ENCODE measurements at places on chromosomes 12 and 14.

DNA sequence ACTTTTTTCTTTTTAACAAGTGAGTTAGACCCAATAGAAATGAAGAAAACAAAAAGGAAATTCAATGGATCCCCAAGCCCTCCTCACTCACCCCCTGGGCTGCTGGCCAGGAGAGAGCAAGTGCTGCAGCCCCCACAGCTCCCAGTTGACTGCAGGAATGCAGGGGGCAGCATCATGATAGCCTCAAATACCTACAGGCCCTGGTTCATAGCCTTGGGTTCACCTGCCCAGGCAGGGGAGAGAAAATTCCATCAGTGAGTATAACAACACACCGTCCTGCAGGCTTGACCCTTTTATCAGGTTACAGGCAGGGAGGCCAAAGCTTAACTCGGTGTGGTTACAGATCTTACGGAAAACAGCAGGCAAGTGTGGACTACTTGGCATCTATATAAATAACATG lies 76.3 kb downstream of the PHLDA1 start:
- no peak for DNase-seq

DNA sequence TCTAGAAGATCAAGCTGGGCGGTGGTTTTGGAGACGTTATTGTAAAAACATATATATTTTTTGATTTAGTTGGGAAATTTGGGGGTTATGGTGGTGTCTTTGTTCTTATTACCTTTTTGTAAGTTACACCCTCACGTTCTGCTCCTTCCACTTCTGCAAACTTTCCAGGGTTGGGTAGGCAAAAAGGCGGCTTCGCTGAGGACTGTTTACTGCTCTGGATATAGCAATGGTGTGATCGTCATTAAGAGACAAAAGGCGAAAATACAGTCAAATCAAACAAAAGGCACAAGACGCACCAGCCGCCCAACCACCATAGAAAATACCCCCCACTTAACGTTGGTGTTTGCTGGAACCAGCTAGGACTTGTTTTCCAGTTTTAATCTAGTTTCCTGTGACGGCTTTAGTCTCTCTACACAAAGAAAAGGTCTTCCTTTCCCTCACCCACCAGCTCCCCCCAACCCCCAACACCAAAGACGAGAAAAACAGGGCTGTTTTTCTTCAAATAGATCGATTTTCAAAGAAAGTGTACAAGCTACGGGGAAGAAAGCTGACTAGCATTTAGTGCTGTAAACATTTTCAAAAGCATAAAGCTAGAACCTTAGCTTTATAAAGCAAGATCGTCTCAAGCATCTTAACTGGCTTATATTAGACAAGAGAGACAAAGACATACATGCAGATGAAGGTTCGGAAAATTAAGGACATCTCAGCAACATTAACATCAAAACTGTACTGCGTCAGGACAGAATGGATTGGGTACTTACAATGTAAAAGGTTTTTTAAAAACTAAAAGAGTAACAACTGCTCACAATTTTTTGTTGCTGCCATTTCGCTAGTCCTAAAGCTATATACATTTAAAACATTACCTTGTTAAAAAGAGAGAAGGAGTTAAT lies 2.0 kb upstream of the SETD1B start:
- DNase-seq = no peak

DNA sequence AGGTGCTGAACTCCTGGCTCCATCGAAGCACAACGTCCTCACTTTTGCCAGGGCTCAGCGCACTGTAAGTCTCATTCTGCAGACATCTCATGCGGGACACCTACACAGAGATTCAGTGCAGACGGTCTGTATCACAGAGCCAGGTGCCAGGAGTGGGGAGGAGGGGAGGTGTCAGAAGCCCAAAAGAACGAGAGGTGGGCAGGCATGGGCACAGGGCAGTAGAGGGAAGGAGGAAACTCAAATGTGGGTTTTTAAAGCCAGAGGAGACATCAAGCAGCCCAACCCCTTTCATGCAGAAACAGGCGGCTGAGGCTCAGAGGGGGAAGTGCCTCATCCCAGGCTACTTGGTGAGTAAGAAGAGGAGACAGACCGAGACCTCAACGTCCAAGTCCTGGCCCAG lies 2.5 kb upstream of the LPAR5 start:
- DNase-seq = peak; percentile 52

- no peak for DNase-seq
These were observed 16.0 kb downstream of the DBX2 start for GRCh38 chr12:45034861-45035265.

DNA sequence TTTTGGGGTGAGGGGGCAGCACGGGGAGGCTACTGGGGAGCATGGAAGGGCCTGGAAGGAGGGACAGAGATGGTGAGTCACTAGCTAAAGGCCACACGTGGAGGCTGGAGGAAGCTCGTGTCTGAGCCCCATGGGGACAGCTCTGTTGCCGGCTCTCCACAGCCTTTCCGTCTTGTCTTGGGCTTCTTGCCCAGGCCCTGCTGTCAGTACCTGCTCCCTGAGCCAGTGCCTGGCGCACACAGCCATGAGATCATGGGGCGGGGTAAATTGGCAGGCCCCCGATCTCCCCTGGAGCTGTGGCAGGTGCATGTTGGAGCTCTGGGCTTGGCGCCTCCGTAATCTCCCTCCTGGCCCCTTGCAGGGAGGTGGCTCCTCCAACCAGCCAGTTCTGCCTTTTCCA lies 16.1 kb upstream of the KRT80 start:
- DNase-seq = no peak

GRCh38 chr12:92863251-92863650 lies 65.8 kb downstream of the EEA1 start:
- peak; percentile 59 for DNase-seq

DNA sequence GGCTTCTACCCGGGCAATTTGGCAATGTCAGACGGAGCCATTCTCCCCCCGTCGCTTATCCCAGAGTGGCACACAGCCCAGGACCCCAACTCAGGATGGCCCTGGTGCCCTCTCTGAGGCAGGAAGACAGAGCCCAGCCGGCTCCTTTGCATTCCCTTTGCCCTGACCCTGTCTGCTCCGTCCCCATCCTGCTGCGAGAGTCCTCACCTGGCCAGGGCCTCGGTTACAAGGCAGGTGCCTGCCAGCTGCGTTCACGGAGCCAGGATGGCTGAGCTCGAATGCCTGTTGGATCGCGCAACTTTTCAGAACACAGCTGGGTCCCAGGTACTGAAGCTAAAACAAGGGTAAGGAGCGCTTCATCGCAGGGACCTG lies 18.6 kb downstream of the LRTM2 start:
- no peak for DNase-seq

GRCh38 chr12:81253360-81253759 lies 175.5 kb downstream of the ACSS3 start:
- no peak for DNase-seq

- DNase-seq = peak; percentile 6
These were observed 74.1 kb downstream of the PITPNM2 start for GRCh38 chr12:123076604-123077297.

DNA sequence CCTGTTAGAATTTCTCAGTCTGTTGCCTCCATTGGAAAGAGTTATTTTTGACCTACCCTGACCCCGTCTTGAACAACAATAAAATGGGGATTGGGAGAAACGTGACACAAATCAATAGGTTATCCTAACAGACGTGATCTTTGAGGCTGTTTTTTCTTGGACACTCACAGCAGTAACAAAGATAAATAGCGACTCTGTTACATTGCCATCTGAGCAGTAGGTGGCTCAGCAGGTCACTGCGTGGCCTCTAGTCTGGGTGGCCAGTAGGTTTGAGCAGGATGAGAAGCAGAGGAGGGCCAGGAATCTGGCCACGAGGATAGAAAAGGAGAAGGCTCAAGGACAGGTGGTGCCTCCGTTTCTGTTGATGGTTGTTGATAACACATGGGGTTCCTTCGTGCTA lies 101.4 kb downstream of the GPATCH2L start:
- no peak for DNase-seq

- DNase-seq = no peak
These were observed 17.0 kb downstream of the ZDHHC22 start for GRCh38 chr14:77124345-77125280.

DNA sequence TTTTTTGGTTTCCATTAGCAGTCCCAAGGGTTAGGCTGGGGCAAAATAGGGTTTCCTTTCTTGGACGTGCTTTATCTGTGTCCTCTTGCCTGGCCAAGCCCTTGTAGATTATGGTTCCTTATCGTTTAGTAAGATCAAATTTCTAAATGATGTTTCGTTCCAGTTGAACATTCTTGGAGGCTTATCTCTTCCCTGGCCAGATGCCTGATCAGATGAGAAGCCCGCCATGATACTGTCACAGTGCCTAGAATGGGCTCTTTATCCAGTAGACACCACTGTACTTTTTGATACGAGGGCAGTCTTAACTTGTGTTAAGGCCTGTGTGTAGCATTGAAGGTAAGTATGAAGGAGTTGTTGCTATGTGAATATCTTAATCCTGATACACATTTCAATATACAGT lies 76.1 kb upstream of the TMEM263 start:
- no peak for DNase-seq

DNA sequence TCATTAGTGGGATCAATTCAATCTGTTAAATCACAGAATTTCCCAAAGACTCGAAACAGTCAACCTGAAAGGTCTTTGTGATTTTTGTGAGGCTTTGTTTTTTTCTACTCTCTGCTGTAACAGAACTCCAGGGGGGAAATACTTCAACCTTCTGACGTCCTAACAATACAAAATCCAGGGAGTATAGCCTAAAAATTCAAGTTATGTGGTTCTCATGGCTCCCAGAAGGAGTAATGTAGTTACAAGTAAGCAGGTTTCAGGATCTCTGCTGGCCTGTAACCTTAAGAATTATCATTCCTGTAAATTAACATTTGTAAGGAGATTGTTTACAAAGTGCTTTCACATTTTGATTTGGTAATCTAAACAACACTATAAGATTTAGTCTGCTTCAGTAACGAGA lies 39.9 kb downstream of the VEZT start:
- DNase-seq = no peak

DNA sequence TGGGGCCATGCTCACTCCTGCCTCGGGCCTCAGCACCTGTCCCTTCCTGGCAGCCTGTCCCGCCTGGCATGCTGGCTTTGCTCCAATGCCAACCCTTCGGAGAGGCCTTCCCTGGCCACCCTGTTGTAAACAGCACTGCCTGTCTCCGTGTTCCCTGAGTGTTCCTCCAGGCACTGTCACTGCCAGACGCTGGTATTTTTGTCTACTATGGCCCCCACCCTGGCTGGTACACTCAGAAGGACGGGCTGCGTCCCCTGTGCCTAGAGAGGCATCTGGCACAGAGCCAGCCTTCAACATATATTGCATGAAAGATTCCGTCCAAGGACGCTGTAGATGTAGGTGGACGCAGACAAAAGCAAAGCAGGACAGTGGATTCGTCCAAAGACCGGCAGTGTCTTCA lies 2.7 kb upstream of the ASPG start:
- no peak for DNase-seq

- DNase-seq = no peak
These were observed 133.1 kb downstream of the LRIG3 start for GRCh38 chr12:58787021-58787760.

GRCh38 chr14:22650046-22650739 lies 6.0 kb upstream of the OR6J1 start:
- no peak for DNase-seq

- DNase-seq = no peak
These were observed 317.8 kb downstream of the TMEM121 start for GRCh38 chr14:105844047-105844630.

GRCh38 chr14:89630101-89630829 lies 213.2 kb upstream of the FOXN3 start:
- DNase-seq = no peak

DNA sequence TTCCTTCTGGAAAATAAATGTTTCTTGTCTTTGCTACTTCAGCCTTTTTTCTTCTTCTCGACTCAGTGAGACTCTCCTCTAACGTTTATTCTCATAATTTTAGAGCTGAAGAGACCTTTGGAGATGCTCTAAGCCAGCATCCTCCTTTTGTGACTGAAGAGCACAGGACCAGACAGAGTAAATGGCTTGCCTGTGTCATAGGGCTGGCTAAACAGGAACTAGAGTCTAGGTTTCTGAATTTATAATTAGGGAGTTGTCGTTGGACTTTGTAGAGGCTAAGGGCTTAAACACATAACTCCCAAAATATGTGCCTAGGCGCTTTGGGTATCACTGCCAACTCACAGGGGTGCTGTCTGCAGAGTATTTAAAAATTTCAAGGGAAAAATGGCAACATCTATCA lies 98.5 kb downstream of the FGD4 start:
- peak; percentile 6 for DNase-seq

DNA sequence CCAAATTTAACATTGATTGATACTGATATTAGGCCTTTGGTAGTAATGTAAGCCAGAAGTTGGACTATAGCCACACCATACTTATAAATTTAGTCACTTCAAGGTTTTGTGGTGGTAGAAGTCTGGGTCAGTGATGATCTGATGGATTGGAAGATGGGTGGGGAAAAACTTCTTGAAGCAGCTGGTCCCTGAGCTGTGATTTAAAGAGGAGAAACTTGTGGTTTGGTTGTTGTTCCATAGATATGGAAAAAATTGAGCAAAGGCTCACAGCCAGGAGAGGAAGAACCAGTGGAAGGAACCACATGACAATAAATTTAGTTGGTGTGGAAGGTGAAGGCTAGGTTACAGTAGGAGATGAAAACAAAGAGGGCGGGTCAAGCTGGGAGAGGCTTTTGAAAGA lies 26.1 kb downstream of the PTHLH start:
- no peak for DNase-seq

DNA sequence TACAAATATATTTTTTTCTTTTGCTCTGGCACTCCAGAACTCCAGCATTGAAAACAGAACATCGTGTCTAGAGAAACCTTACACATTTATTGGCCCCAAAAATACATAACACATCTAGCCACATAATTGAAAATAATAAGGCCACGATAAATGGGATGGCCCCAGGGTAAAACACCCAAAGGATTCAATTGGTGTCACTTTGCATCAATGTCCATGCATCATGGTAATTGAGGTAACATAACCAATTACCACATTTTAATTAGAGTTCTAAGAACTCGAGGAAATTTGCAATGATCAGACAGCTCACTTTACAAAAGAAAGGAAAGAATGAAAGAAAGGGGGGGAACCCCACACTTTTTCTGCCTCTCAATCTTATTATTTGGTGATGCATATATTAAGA lies 151.8 kb upstream of the NPAS3 start:
- DNase-seq = no peak

- DNase-seq = no peak
These were observed 3.9 kb downstream of the PLD4 start for GRCh38 chr14:104928391-104929133.

GRCh38 chr12:44929236-44929885 lies 53.2 kb upstream of the NELL2 start:
- peak; percentile 28 for DNase-seq

GRCh38 chr14:51304438-51304837 lies 64.4 kb downstream of the TMX1 start:
- no peak for DNase-seq

DNA sequence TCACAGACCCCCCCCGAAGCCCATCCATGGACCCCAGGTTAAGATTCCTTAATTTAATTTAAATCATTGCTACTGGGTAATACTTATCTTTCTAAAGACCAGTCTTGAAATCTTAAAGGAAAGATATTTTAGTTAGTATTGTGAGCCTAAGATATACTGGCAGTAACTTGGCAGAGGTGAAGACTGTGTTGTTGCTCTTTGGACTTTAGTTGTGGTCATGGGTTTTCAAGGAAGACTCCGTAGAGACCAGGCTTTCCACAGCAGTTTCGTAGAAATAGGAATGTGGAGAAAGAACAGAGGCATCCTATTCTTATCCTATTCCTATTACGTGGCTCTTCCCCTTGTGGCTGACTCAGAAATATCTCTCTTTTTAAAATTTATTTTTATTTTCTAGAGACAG lies 99.0 kb downstream of the SCN8A start:
- DNase-seq = no peak
